Thoracic aorta (tissue), 2 donors: ENCODE measurements at places on chromosomes 1 and 21.

DNA sequence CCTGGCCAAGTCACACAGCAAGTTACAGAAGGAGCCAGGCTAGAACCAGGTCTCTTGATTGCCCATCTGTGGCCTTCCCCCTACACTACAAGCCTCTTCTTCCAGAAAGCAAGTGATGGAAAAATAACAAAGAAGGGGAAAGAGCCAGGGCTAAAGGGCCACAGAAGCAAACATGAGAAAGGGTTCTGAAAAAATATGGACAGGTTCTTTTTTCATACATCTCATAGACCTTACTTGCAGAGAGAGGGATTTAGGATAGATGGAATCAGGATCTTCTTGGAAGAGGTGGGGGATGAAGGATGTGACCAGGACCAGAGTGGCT, 3.2 kb downstream of the RHBG start:
- DNase-seq: no peak

DNA sequence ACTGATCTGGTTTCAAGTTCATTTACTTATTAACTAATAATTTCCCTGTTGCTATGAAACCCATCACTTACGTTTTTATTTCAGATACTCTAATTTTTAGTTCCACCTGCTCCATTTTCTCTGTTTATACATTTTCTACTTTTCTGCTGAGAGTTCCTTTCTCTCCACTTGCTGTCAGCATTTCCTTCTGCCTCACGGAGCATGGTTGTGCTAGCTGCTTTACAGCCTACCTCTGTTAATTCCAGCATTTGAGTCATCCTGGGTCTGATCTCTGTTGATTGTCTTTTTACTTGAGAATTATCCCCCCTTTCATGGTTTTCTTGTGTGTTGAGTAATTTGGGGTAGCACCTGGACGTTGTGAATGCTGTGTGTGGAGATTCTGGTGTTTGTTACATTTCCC, 373.2 kb upstream of the C1orf174 start:
- DNase-seq: no peak

GRCh38 chr1:205077158-205077933, 6.9 kb downstream of the TMEM81 start:
- no peak for DNase-seq

- no peak for DNase-seq
These were observed 350.9 kb downstream of the ST6GALNAC3 start for GRCh38 chr1:76425201-76426145.

DNA sequence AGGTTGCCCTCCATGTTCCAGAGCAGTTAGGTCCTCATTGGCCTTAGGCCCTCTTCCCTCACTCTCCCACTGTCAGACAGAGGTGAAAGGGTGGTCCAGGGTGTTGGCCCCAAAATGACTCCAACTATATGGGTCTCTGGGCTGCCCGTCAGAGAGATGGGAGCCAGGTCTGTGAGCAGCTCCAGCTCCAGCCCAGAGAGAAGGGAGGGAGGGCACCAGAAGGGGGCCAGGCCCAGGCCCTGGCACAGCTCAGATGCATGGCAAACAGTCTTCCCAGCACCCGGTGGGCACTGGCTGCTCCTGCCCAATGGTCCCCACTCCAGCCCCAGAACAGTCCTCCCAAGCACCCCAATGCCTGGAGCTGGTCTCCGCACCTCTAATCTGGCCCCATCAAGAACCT, 2.2 kb downstream of the BCAN start:
- DNase-seq: no peak

GRCh38 chr1:200899015-200899386, 4.3 kb downstream of the INAVA start:
- DNase-seq: no peak

DNA sequence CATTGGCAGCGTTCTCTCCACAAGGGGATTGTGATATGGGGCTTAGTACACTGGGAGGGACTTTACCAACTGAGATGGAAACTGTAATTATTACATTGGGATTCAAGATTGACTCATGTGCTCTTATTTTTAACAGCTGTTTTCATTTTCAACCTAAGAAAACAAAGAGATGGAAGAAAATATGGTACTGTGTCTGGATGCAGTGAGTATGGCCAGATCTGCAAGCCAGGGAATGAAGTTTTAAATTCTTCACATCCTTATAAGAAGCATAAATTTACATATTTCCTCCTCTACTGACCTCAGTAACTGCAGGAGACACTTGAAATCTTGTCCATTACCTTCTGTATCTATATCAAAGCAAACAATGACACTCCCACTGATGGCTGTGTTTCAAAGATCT, 81.5 kb upstream of the EDEM3 start:
- DNase-seq: no peak

DNA sequence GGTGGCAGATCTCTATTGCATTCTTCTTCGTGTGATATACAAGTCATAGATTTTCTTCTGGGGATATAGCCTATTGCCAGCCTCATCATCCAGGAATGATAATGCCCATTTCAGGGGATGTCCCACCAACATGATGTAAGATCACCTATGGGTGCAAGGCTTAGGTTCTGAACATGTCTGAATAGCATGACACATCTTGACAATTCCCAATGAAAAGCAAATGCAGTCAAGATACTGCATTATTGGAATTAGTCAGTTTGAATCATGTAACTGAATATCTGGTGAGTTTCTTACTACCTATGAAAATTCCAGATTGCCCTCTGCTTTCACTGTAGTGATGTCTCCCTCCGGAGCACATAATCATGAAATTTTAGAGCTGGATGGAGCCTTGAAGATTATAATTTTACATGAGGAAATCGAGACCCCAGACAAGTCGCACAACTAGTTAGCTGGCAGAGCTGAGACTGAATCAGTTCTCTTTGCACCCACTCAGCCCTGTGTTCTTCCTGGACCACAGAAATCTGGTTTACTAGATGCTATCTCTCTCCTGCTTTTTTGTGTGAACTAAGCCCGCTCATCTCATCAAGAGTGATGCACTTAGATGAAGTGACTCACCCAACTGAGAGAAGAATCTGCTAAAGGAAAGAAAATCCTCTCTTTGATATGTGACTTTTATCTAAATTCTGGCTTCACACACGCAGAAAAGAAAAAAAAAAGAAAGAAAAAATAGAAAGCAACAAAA, 65.0 kb downstream of the WDR64 start:
- no peak for DNase-seq

GRCh38 chr21:41562101-41563000, 54.4 kb upstream of the TMPRSS2 start:
- DNase-seq: no peak

- DNase-seq: no peak
These were observed 52.8 kb downstream of the FMO4 start for GRCh38 chr1:171366816-171367215.

DNA sequence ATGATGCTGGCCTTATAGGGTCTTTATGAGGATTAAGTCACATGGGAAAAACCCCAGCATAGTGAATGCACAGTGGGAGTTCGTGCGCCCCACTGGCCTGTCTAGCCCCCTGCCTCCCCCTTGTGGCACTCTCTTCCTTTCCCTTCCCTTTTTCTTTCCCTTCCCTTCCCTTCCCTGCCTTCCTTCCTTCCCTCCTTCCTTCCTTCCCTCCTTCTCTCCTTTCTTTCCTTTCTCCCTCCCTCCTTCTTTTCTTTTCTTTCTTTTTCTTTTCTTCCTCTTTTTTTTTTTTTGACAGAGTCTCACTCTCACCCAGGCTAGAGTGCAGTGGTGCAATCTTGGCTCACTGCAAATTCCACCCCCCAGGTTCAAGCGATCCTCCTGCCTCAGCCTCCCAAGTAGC, 38.6 kb downstream of the HTR6 start:
- no peak for DNase-seq

- no peak for DNase-seq
These were observed 6.7 kb upstream of the CSRP1 start for GRCh38 chr1:201513498-201514243.

DNA sequence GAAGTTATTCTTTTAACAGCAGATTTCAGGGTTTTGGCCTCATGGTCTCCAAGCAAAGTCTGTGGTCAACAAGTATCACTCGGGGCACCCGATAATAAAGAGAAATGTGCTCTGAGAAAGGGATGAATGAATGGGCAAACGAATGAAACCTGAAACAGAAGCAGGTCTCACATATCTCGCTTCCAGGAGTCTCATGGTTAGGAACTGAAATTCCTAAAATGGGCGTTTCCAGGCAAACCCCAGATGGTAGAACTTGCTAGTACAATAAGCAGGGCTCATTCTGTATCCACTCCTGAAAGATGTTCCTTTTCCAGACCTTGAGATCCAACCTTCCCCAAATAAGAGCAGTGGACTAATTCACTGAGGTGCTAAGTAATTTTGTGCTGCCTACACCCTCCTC, 87.2 kb downstream of the LAMC2 start:
- DNase-seq: no peak

DNA sequence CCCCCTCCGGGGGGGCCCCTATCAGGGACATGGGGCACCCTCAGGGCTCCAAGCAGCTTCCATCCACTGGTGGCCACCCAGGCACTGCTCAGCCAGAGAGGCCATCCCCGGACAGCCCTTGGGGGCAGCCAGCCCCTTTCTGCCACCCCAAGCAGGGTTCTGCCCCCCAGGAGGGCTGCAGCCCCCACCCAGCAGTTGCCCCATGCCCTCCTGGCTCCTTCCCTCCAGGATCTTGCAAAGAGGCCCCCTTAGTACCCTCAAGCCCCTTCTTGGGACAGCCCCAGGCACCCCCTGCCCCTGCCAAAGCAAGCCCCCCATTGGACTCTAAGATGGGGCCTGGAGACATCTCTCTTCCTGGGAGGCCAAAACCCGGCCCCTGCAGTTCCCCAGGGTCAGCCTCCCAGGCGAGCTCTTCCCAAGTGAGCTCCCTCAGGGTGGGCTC, 34.9 kb downstream of the TRIM11 start:
- DNase-seq: no peak

DNA sequence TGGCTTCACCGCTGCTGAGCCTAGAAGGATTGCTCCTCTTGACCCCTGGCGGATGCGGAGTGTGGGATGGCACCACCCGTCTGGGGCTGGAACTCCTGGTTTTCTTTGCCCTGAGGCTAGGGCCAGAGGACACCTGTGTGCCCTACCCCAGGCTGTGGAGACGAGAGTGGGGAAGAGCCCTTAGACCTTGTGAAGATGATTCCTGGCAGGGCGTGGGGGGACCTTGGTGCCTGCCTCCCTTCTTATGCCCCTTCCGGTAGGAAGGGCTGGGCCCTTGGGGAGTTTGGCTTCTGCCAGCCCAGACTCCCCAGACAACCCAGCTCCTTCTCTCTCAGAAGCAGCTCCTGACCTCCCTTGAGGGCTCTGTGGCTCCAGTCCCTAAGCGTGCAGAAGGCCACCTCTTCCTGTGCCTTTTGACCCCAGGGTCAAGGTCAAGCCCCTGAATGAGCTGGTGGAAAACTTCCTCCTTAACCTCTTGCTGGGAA, 891 bp downstream of the RPS6KA1 start:
- DNase-seq: no peak

DNA sequence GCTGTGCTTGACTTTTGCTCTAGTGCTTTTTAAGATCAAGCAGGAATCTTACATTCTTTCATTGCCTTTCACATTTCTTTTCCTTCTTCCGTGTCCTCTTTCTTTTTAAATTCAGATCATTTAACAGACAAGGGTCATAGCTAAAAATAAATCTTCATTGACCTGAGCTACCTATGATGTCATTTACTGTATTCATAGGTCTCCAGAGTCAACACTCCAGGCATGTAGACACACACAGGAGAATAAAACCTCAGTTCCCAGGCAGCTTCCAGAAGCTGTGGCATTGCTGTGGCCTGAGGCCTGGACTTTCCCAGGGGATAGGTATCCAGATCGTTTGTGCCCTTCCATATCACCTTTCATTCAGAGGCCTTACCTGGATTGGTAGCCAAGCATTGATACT, 38.5 kb upstream of the ENAH start:
- no peak for DNase-seq

GRCh38 chr1:246329900-246330299, 177.2 kb downstream of the SMYD3 start:
- no peak for DNase-seq

GRCh38 chr1:236398538-236398937, 4.5 kb downstream of the EDARADD start:
- DNase-seq: no peak

GRCh38 chr1:204152310-204153044, 633 bp upstream of the ETNK2 start:
- no peak for DNase-seq

DNA sequence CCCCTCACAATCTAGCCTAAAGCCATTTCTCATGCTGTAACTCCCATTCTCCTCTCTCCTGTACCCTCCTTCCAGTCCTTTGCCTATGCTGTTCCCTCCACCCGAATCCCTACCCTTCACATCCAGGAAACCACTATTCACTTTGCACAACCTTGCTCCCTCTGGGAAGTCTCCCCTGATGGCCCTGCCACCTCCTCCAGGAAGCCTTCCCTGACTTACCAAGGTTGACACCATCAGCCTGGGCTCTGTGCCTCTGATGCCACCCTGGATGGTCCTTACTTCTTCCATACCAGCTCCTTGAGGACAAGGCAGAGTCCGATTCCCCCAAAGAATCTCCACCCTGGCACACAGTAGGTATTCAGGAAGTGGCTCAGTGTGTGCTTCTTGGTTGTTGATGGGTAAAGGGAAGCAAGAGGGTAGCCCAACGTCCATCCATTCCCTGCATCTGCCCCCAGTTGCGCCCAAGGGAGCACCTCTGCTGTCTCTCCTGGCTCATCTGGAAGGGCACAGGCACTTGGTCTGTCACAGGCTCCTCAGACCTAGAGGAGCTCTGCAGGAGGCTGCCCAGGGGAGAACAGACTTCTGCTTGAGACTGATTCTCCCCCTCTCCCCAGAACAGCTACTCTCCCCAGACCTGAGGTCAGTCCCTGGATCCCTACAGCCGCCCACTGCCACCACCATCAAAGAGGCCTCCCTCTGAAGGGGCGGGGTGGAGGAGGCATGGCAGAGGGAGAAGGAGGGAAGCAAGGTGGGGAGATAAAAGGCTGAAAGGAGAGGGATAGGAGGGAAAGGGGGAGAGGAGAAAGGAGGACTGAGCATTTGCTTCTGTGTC, 36.1 kb upstream of the ZC3H12A start:
- no peak for DNase-seq

DNA sequence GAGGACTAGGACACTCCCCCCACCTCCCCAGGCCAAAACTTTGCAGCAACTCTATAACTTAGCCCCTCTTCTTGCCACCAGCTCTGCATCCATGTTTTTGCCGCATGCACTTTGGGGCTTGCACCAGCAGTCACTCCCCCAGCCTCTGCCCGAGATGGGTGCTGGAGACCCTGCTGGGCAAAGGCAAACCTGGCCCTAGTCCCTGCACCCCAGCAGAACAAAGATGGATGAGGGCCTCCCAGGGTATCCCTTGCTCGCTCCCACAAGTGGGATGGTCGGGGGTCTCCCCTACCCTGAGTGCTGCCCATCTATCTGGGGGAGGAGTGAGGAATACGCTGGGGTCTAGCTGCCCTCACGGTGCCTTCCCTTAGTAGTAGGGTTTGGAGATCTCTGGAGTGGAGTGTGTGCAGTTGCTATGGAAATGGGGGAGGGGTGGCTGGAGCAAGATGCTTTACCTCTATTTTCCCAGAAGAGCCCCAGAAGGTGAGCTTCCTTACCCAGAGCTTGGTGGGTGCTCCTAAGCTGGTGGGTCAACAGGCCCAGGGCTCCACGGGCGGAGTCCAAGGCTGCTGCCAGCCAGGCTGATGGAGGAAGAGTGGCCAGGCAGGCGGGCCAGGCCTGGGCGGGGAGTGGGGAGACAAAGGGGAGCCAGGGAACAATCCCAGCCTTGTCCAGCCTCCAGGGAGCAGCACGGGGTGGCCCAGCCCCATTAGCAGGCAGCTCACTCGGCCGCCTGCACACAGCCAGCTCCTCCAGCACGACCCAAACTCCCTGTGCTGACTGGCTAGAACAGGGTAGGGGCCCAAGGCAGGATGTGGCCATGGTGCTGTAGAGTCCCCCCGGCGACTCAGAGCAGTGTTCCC, at the start of gene PAQR6:
TSS of gene PAQR6 (minus strand) at position 597 of the 863 bp plus-strand sequence. CDS start 1,325 bp downstream, outside the sequence.
- no peak for DNase-seq
